Uterine smooth muscle cell (primary cell): ENCODE measurements at places on chromosomes 2 and 18. TPM values are rescaled to one million over a fixed set of nuclear protein-coding genes. Genes with fewer than 3 reads are reported as not detected.

The ECEL1 gene
- total RNA-seq, result not detected in 2 replicates

The MYL1 gene
- not detected in 2 replicates for total RNA-seq

The UGT1A5 gene
- total RNA-seq, result not detected in 2 replicates

The CD28 gene
- total RNA-seq, result not detected in 2 replicates

The EPAS1 gene
- 19.3 and 33.1 TPM in 2 replicates for total RNA-seq

The PROKR1 gene
- not detected in 2 replicates for total RNA-seq

The SEMA4F gene
- total RNA-seq, result 10.0 and 12.4 TPM in 2 replicates

The IL36A gene
- not detected in 2 replicates for total RNA-seq

The NDC80 gene
- 17.2 and 64.5 TPM in 2 replicates for total RNA-seq

The MROH2A gene
- not detected in 2 replicates for total RNA-seq

The ERMN gene
- total RNA-seq, result not detected in 2 replicates

The ZNF396 gene
- 0.89 and 2.0 TPM in 2 replicates for total RNA-seq

The ASB18 gene
- total RNA-seq, result not detected in 2 replicates

The SLC11A1 gene
- total RNA-seq, result 0.11 and 0.25 TPM in 2 replicates

The RIOK3 gene
- total RNA-seq, result 52.2 and 56.6 TPM in 2 replicates

The RASGRP3 gene
- 0.62 and 2.9 TPM in 2 replicates for total RNA-seq

The SS18 gene
- total RNA-seq, result 108 and 139 TPM in 2 replicates

The RAX gene
- total RNA-seq, result not detected in 2 replicates

The GALNT3 gene
- total RNA-seq, result 0.87 and 0.89 TPM in 2 replicates

The IL1F10 gene
- not detected in 2 replicates for total RNA-seq

The SOWAHC gene
- total RNA-seq, result 16.3 and 17.2 TPM in 2 replicates

The TYW5 gene
- total RNA-seq, result 8.4 and 9.9 TPM in 2 replicates

The REG1B gene
- not detected in 2 replicates for total RNA-seq

The ALPI gene
- not detected in 2 replicates for total RNA-seq

The PROC gene
- total RNA-seq, result not detected in 2 replicates

The POMC gene
- total RNA-seq, result 1.1 and 1.7 TPM in 2 replicates

The SCN1A gene
- 0.11 and 0.75 TPM in 2 replicates for total RNA-seq

The TMEM237 gene
- total RNA-seq, result 37.7 and 44.3 TPM in 2 replicates

The ABCB11 gene
- not detected in 2 replicates for total RNA-seq

The NTSR2 gene
- not detected in 2 replicates for total RNA-seq

The DNAJC27 gene
- 6.0 and 7.2 TPM in 2 replicates for total RNA-seq

The DSC3 gene
- total RNA-seq, result 0.12 and 0.22 TPM in 2 replicates

The CCDC150 gene
- 6.4 and 14.7 TPM in 2 replicates for total RNA-seq

The FER1L5 gene
- total RNA-seq, result 1.5 and 1.6 TPM in 2 replicates

The SLC16A14 gene
- total RNA-seq, result 2.2 and 3.5 TPM in 2 replicates

The CFAP65 gene
- not detected in 2 replicates for total RNA-seq

The TMEM214 gene
- total RNA-seq, result 38.7 and 45.9 TPM in 2 replicates

The MEMO1 gene
- 32.7 and 39.7 TPM in 2 replicates for total RNA-seq

The SNRNP27 gene
- total RNA-seq, result 46.1 and 61.5 TPM in 2 replicates

The NMUR1 gene
- under 0.01 TPM in 1 of 2 replicates, not detected in the other for total RNA-seq

The CENPA gene
- 7.7 and 32.9 TPM in 2 replicates for total RNA-seq
